ENCODE measurements at places on chromosomes 6 and 20.
A peak's percentile ranks its signal among the peaks of the same experiment; 100 is the strongest.

DNA sequence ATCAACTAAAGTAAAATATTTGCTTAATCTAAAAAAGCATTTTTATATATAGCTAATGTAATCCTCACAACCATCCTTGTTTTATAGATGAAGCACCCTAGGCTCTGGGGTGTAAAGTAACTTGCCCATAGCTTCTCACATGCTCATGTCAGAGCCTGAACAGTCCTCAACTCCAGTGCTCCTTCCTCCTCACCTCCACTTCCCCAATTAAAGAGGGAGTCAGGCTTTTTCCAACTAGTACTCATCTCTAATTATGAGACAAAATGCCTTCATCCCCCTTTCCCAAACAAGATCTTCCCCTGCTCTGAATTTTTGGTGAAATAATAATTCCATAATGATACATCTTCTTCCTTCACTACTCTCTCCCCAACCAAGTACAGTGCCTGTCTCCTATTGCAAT lies 290.8 kb upstream of the PRDM1 start:
- no peak for DNase-seq

GRCh38 chr6:82506526-82506925 lies 142.9 kb downstream of the TPBG start:
- no peak for DNase-seq

DNA sequence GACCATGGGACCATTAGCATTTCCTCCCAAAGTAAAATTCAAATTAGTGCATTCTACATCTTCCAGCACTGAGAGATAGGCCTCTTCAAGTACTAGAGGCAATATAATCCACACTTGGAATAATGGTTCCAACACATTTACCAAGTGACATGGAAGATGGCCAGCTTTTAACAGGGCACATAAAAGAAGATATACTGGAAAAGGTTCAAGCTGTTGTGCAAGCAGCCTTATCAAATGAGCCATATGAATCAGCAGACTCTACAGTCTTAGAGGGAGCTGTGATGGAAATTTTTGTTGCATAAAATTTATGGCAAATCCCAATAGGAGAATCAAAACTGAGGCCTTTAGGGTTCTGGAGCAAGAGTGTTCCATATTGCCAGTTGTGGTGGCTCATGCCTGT lies 526.6 kb upstream of the IRAK1BP1 start:
- DNase-seq, result no peak

DNA sequence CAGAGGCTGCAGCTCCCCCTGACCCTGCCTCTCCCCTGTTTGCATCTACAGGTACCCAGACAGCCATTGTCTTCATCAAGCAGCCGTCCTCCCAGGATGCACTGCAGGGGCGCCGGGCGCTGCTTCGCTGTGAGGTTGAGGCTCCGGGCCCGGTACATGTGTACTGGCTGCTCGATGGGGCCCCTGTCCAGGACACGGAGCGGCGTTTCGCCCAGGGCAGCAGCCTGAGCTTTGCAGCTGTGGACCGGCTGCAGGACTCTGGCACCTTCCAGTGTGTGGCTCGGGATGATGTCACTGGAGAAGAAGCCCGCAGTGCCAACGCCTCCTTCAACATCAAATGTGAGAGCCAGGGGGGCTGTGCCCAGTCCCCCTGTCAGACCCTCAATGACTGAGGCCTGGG lies 42.1 kb upstream of the SRF start:
- DNase-seq, result no peak

GRCh38 chr20:35133031-35133430 lies 14.1 kb downstream of the EDEM2 start:
- DNase-seq, result no peak

- DNase-seq, result no peak
Measured at GRCh38 chr6:98044151-98044561, 761.1 kb upstream of the MMS22L start.

DNA sequence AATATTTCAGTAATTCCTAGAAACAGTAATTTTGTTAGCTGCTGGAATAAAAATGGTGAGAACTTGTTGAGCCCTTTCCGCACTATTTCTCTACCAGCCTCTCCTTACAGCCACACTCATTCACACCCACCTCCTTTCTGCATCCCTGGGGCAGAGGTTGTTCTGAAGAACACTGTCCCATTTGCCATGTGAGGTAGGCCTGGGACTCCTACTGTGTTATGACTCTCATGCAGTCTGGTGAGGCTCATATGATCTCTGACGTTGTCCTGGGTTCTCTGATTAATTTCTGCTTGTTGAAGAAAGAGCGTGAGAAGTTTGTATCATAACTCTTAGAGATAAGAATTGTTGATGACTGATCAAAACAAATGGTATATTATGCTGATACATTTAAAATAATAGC lies 4.1 kb upstream of the KCNQ5 start:
- DNase-seq, result no peak

DNA sequence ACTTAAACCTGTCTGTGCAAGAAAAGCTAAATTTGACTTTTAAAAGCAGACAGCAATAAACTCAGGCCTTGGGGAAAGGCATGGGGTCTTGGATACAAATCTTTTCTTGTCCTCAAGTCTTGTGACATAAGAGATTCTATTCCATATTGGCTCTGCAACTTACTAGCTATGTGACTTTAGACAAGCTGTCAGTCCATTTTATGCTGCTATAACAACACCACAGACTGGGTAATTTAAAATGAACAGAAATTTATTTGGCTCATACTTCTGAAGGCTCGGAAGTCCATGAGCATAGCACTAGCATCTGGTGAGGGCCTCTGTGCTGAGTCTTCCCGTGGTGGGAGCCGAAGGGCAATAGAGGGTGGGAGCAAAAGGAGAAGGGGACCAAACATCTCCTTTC lies 246.0 kb upstream of the MOCS1 start:
- DNase-seq, result no peak

- DNase-seq, result no peak
Measured at GRCh38 chr20:10357061-10357708, 76.8 kb downstream of the MKKS start.

DNA sequence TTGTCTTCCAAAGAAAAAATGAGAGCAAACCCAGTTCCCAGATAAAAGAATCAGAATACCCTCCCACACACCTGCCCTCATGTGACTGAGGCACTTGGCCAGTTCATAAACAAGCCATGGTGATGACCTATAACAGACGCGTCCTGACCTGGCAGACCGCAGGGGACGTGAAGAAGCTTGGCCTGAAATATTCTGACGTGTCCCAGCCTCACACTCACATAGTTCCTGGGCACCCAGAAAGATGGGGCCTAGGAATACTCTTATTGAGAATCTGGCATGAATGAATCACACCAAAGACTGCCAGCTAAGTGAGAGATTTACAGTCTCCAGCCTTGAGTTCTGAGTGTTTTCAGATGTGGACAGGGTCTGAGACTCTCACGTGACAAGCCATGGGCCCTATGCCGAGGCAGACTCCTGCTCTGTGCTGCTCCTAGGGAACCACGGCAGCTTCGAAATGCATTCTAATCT lies 17.2 kb upstream of the MAP3K4 start:
- no peak for DNase-seq

GRCh38 chr20:62282877-62283503 lies 19.8 kb upstream of the ADRM1 start:
- DNase-seq, result no peak

DNA sequence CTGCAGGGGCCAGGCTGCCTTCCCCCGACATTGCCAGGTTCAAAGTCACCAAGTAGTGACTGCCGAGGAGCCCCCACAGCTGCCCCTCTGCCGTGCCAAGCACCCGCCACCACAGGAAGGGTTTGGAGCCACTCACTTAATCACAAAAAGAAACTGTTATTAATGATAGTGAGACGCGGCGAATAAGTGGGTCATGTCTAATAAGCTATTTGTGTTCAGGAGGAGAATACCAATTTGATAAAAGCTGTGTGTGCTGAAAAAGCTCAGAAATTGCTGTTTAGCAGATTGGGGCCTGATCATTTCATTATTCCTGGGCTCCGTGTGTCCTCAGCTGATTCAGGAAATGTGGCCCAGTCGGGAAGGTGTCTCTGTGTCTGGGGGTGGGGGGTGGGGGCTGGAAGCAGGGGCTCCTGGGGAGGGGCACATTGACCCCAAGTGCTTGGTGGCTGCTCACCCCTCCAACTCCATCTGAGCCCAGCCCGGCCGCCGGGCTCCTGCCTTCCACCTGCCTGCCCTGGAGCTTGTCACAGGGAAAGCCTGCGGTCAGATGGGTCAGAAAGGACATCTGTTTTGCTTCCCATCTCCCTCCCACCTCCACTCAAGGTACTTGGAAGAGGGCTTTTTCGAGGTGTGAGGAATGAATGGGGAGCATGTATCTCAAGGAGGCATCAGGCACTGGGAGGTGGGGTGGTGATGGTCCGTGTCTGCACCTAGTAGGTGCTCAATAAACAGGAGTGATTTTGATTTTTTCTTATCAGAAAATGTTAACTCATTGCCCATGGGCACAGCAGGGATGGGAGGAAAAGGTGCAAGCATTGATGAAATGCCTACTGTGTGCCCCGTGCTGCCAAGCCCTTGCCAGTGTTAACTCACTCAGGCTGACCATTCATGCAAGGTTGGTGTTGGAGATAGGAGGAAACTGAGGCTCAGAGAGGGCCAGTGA lies 3.0 kb downstream of the VSTM2L start:
- DNase-seq, result no peak

DNA sequence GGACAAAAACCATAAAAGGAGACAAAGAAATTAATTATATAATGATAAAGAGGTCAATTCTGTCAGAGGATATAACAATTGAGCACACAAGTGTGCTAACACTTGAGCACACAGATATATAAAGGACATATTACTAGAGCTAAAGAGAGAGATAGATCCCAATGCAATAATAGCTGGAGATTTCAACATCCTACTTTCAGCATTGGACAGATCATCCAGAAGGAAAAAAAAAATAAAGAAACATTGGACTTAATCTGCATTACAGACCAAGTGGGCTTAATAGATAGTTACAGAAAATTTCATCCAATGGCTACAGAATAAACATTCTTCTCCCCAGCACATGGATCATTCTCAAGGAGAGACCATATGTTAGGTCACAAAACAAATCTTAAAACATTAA lies 9.9 kb downstream of the VNN1 start:
- no peak for DNase-seq

DNA sequence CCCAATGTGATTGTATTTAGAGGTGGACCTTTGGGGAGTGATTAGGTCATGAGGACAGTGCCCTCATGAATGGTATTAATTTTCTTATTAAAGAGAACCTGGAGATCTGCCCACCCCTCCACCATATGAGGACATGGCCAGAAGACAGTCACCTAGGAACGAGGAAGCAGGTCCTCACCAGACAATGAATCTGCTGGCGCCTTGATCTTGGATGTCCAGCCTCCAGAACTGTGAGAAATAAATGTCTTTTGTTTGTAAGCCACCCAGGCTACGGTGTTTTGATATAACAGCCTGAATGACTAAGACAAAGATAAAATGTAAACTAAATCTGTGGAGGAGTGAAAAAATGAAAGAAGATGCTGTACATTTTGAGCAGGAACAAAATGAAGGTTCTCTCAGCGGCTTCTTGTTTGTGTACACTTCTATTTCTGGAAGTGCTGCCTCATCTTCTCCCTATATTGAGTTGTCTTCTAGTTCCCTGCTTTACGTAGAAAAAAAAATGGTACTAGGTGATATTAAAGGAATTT lies 1.5 kb upstream of the IPCEF1 start:
- no peak for DNase-seq

DNA sequence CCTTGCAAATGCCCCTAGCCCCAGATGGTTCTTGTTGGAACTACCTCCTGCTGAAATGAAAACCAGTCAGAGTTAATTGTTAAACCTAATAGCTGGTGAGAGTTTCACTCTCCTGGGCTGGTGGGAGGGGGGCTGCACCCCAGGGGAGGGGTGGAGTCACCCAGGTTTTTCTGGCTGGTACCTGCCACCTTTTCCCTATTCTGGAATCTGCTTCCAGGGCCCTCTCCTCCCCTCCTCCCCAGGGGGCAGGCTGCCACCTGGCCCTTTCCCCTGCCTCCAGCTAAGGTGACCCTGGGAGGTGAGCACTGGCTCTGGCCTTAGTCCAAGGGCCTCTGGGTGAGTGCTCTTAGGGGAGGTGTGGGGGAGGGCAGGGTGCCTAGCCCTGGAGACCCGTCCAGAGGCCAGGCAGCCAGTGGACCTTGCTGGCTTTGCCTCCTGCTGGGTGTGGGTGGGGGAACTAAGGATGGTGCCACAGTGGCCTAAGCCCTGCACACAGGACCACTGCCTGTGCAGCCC lies 48.8 kb upstream of the EPB41L1 start:
- no peak for DNase-seq

DNA sequence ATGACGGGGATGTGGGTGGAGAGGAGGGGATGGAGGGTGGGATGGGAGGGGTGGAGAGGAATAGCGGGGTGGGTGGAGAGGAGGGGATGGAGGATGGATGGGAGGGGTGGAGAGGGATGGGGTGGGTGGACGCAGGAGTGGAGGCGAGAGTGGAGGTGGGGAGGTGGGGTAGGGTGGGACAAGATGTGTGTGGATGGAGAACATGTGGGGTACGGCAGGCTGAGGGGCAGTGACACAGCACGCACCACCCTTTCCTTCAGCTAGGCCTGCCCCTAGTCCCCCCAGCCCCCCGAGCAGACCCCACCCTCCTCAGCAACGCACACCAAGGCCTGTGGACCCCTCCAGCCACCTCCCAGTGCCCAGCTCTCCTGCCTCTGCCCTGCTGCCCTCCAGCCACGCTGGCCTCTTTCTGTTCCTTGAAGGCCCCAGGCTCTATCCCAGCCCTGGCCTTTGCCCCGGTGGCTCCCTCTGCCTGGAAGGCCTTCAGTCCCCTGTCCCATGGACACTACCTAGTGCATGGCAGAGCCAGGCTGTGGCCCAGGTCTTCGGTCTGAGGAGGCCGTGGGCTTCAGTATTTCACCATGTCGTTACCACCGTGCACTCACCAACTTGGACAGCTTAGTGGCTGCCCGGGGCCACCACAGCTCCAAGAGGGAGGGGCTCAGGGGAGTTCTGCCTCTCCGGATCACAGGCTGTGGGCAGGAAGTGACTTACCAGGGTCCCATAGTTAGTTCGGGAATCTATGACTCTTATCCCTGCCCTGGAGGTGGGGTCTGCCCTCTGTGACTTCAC lies 78.4 kb upstream of the PMEPA1 start:
- no peak for DNase-seq

- no peak for DNase-seq
Measured at GRCh38 chr6:160253292-160253691, 5.3 kb downstream of the SLC22A2 start.

DNA sequence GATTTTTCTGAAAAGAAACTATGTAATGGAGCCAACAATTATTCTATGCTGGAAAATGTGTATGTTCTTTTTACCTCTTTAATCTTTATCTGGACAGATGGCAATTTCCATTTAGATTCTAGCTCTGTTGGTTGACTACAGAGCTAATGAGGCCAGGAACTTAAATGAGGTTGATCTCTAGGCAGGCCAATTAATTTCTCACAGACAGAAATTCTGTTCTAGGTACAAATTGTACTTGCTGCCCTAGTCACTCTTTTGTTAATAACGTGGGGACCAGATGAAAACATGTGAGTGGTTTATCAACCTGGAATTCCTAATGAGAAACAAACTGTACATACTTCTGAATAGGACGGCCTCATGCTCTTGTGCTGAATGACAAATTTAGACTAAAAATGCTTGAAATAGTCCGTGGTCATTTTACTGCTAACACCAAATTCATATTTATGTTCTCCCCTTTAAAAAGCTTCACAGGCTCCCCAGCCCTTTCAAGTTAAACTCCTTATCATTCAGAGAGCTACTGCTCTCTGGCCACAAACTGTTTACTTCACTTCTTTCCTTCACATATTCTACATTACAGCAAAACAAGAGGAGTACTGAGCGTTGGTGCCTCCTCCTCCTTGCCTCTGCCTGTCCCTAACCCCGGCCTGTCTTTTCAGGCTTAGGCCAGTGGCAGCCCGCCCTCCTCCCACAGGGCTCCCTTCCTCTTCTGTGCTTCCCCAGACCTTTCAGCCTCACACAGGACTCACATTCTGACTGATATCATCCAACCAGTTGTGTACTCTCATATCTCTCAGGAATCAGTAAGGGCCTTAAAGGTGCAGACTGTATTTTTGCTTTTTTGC lies 41.4 kb downstream of the DTNBP1 start:
- peak; percentile 92 for DNase-seq

- DNase-seq, result no peak
Measured at GRCh38 chr6:18088419-18089296, 33.8 kb downstream of the NHLRC1 start.
